DMS 273 treated with DMSO at 0.1 percent for 48 hours (cell line): ENCODE measurements at places on chromosomes 4 and X.

DNA sequence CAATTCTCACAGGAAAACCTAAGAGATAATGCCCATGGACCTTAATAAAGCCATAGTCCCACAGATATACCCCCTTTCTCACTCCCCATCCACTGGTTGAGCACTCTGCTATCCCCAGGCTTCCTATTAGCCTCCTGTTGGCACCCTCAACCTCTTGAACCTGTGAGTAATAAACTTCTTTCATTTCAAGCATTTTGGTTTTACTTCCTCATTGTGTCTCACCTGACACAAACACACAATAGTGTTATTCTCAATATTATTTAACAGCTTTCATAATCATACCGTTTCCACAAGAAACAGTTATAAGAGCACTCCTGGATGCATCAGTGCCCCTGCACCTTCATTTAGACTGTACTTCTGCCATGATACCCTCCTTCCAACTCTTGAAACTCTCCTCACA lies 56.8 kb downstream of the TRPC5 start:
- DNase-seq: no peak

GRCh38 chr4:108110450-108110849 lies 58.3 kb downstream of the LEF1 start:
- no peak for DNase-seq

DNA sequence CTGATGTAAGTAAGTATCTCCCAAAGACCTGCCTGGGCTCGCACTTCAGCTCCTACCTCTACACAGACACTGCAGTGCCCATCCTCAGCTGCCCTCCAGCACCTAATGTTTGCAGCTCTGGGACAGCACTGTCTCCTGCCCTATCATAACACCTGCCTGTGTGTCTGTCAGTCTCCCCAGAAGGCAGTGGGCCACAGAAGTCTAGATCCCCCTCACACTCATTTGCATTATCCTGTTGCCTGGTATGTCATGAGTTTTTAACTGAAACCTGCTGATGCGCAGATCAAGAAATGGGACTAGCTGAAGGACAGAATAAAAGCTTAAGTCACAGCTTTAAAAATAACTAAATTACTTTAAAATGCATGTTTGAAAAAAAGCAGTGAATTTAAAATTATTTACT lies 43.0 kb downstream of the LRP2BP start:
- DNase-seq: no peak

DNA sequence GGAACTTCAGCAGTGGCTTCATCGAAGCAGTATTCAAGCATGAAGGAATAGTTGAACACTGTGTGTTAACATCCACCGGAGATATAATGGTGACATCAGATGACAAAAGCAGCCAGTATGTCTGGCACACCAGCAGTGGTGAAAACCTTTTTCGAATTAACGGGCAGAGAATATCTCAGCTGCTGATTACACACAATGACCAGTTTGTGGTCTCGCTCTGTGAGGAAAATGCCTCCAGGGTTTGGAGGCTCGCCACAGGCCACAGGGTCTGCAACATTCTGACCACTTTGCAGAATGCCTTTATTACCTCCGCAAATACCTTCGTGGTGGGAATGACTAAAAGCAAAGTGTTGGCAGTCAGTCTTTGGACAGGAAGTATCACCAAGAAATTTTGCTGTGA lies 201.5 kb downstream of the NWD2 start:
- no peak for DNase-seq

DNA sequence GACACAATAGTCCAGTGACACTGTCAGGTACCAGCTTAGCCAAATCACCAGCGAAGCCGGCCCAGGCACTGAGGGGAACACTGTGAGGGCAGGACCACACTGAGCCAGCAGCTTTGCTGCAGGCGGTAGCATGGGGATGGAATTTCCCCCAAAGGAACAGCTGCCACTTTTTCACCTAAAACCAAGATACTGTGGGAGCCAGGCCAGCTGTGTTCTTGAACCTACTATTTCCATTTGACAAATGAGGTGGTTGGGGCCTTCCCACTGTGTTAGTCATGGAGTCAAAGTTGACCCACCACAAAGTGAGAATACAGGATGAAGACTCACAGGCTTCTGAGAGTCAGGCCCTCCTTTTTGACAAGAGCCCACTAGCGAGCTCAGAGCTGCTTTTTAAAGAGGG lies 70.7 kb upstream of the SH3RF1 start:
- no peak for DNase-seq

DNA sequence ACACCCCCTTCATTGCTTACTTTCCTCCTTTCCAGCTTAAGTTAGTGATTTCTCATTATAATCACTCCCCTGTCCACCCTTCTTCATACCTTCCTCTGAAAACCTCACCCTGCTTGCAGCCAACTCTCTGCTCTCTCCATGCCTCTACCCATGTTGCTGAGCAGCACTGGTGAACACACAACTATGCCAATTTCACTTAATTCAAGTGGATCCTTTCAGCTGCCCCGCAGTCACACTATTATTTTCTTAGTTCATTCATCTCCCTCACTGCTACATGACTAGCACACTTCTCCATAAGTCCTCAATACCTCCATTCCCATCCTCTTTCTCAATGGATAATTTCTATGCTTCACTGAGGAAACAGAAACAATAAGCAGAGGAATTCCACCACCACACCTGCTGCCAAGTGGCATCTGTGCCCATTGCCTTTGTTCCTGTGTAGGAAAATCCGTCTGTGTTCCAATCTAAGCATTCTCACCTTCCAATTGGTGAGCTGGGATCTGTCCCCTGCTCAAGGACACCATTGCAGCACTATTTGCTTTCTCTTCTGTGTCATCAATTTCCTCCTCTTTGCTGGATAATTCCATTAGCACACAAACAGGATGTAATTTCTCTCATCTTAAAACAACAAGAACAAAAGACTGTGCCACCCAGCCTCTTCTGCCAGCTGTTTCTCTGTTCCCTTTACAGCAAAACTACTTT lies 25.2 kb upstream of the PRSS48 start:
- DNase-seq: no peak

- no peak for DNase-seq
These were observed 25.9 kb upstream of the SMARCAD1 start for GRCh38 chr4:94181815-94182214.

GRCh38 chrX:24464498-24464835 lies 619 bp upstream of the PDK3 start:
- no peak for DNase-seq

GRCh38 chr4:74546057-74546456 lies 101.1 kb downstream of the AREG start:
- no peak for DNase-seq

DNA sequence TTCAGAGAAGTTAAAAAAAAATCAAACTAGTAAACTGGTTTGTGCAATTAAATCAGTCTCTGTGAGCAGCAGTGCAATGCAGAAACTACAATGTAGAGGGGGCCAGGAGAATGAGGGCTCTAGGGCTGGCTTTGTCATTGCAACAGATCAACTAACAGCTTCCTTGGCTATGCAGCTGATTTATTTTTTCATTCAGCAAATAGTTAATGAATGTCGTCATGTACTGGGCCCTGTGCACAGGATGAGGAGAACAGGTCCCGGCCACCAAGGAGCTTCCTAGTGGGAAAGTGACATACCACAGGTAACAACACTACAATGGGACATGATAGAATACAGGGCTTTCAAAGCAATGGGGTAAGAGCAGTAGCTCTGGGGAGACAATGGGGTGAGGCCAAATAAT lies 190.1 kb downstream of the NSUN7 start:
- no peak for DNase-seq

DNA sequence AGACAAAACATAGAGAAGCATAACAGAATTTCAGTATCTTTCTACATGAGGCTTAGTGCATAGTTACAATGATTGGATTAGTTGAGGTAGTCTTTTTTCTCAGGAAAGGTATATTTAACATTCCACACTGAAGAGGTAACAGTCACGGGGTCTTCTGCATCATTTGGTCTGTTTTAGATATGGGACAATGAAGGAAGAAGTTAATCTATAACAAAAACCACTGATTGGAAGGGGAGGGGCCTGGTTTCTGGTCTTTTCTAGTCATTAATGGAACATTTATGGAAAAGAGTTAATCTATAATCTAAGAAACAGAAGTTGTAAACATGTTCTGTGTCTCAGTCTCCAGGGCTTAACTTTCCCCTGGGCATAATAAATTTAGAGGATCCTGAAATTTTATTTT lies 37.3 kb upstream of the HPSE start:
- DNase-seq: no peak

- DNase-seq: no peak
These were observed 61.2 kb downstream of the CPE start for GRCh38 chr4:165439981-165440380.

DNA sequence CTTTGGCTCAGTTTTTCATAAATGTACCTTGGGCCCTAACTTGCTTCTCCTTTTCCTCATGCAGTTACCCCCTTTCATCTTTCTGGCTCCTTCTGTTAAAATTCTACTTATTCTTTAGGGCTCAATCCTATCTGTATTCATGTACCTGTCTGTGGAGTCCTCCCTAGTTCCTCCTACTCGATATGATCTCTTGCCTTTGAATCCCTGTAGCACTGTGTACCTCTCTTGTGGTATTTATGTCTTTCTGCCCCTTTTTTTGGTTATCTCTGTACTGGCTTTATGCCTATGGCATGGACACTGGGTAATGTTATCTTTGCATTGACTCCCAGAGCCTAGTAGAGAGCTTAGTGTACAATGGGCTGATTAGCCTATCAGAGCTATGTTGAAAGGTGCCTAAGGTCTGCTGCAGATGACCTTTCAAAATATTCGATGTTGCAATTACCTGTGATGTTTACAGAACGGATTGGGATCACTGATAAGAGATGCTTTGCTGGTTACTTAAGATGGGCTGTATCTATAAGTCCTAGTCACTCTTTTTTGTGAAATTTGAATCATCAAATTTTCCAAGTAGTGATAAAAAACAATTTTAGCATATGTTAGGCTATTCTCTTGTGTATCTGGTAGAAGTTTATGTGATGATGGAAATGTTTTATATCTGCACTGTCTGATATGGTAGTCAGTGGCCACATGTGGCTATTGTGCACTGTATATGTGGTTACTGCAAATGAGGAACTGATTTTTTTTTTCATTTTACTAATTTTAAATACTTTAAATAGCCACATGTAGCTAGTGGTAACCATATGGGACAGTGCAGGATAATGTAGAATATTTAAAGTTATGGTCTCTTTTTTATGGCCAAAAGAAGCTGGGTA lies 33.5 kb downstream of the TMEM164 start:
- no peak for DNase-seq

- DNase-seq: no peak
These were observed 28.9 kb downstream of the FBXO8 start for GRCh38 chr4:174254613-174255012.

DNA sequence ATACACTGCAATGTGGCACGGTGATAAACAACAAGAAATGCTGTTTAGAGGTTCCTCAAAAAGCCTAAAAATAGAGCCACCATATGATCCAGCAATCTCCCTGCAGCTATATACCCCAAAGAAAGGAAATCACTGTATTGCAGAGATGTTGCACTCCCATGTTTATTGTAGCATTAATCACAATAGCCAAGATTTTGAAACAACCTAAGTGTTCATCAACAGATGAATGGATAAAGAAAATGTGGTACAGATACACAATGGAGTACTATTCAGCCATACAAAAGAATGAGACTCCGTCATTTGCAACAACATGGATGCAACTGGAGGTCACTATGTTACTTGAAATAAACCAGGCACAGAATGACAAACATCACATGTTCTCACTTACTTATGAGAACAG lies 365.8 kb upstream of the DIPK2B start:
- no peak for DNase-seq

- DNase-seq: no peak
These were observed 979.5 kb upstream of the NDST4 start for GRCh38 chr4:116092961-116093360.

DNA sequence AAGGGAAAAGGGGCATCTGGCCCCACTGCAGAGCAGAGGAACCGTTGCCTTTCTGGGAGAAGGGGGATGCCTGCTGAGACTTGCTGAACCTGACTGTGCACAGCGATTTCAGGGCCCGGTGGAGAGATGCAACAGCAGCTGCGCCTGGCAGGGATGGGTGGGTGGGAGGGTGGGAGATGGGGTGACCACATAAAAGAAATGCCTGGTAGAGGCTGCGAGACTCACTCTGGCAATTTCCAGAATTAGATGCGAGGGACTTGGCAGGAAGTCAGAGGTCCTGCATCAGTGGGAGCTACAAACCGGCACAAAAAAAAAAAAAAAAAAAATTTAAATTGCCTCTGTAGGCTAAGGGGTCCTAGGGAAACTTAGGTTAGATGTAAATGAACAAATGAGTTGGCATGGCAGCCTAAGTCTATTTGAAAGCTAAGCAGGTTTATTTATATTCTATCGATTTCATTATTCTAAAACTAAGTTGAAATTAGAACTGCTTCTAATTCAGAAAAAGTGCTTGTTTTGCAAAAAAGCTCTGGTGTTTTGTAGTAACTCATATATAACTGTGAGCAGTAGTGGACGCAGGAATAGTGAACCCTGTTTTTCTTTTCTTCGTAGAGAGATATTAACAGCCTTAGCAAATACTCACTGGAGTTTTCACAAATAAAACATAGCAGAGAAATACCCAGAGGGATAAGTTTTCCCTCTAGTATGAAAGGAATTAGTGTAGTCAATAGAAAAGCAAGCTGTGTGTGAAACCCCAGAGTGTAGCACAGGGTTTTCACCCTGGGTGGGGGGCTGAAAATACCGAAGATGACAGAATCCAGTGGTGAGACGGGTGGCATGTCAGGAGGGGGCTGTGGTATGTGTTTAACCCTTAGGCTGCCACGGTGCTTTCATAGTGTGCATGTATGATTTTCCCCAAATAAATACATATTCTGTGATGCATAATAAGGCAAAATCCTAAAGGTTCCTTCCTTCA lies 130.1 kb downstream of the EGF start:
- no peak for DNase-seq

DNA sequence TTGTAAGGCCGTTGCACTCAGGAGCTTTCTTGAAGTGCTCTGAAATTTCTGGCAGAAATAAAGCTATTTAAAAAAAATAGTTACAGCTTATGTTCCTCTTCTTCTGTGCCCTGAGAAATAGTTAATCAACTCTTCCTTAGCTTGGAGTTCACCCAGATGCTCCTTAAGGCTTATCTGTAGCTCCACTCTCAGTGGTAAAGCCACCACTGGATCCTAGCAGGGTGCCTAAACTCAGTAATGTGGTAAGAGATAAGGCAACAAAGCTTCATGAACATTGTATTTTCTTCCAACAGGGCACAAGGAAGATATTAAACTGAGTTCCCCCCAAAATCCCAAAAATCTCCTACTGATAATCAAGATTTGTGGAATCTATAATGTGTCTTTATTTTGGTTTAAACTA lies 299.5 kb downstream of the MAPK10 start:
- DNase-seq: no peak

- no peak for DNase-seq
These were observed 9.9 kb upstream of the SCOC start for GRCh38 chr4:140363558-140363957.

- DNase-seq: no peak
These were observed 6.0 kb downstream of the ALB start for GRCh38 chr4:73409978-73410548.

- no peak for DNase-seq
These were observed 60.0 kb downstream of the C4orf50 start for GRCh38 chr4:5958199-5958735.

- no peak for DNase-seq
These were observed at the start of gene ATOH1 for GRCh38 chr4:93828332-93828994. Gene ATOH1 (plus strand): TSS chr4:93828753. CDS start chr4:93828927, 174 bp downstream.
